ENCODE measurements at places on chromosomes 12 and 14.

GRCh38 chr12:24820872-24821271 lies 128.0 kb downstream of the BCAT1 start:
- no peak for DNase-seq

- DNase-seq: no peak
These were observed 103.9 kb downstream of the BTG1 start for GRCh38 chr12:92041742-92042141.

DNA sequence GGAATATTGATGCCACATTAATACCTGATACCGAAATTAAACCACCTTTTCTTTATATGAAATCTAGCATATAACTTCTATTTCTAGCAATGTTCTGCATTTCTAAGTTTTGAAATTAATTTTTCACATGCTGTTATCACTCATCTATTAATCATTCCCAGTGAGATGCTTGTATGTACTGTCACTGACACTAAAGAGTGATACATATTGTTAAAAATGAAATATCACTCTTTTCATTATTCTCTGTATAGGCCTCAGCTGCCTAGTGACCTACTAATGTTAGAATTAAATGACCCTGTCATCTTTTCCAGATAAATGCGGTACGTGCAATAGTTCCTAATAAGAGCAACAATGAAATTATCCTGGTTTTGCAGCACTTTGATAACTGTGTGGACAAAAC lies 49.7 kb upstream of the KCNH3 start:
- no peak for DNase-seq

- DNase-seq: no peak
These were observed 403.9 kb downstream of the MED13L start for GRCh38 chr12:115873451-115874082.

DNA sequence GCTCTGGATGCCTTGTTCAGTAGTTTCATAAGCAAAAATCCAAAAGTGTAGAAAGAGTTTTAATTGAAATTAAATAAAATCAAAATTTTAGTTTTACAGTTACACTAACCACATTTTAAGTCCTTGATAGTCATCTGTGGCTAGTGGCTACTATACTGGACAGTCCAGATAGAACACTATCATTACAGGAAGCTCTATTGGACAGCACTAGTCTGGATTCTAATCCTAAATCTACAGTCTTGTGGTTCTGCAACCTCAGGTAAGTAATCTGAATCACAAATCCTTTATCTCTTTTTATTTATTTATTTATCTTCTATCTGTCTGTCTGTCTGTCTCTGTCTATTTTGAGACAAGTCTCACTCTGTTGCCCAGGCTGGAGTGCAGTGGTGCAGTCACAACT lies 18.0 kb downstream of the RAP1B start:
- DNase-seq: no peak

- DNase-seq: no peak
These were observed 614 bp upstream of the MARK3 start for GRCh38 chr14:103384450-103385151.

GRCh38 chr12:12806784-12807516 lies 6.2 kb upstream of the DDX47 start:
- DNase-seq: no peak

DNA sequence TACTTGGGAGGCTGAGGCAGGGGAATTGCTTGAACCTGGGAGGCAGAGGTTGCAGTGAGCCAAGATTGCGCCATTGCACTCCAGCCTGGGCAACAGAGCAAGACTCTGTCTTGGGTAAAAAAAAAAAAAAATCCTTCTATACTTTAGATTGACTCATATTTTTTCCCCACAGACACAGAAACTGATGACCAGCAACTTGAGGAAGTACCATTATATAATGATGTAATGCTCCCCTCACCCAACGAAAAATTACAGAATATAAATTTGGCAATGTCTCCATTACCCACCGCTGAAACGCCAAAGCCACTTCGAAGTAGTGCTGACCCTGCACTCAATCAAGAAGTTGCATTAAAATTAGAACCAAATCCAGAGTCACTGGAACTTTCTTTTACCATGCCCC lies 24.3 kb upstream of the SNAPC1 start:
- no peak for DNase-seq

Data from epithelial cell of proximal tubule (primary cell).